CD4-positive, alpha-beta T cell treated with Interleukin-17A for 1 hour (primary cell): ENCODE measurements at places on chromosomes 5 and 9.
A peak's percentile ranks its signal among the peaks of the same experiment; 100 is the strongest.

DNA sequence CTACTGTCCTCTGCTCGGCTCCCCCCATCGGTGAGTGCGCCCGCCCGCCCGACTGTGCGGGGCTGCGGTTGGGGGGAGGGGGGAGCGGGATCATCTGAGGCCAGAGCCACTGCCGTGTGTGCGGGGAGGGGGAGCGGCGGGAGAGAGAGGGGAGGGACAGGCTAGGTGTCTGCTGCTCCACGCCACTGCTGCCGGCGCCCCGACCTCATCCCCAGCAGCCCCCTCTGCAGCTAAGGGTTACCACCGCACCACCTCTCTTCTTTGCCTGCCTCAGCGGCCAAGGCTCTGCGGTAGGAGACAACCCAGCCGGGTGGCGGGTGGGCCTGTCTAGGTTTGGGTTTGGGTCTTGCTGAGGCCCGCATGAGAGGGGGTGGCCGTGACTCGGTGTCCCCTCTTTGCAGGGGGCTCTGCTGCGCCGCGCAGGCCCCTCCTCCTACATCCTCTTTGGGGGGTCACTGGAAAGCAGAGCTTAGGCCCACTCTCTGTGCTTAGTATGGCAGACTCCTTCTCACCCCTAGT, 670 bp upstream of the PURA start:
- DNase-seq = peak; percentile 31

DNA sequence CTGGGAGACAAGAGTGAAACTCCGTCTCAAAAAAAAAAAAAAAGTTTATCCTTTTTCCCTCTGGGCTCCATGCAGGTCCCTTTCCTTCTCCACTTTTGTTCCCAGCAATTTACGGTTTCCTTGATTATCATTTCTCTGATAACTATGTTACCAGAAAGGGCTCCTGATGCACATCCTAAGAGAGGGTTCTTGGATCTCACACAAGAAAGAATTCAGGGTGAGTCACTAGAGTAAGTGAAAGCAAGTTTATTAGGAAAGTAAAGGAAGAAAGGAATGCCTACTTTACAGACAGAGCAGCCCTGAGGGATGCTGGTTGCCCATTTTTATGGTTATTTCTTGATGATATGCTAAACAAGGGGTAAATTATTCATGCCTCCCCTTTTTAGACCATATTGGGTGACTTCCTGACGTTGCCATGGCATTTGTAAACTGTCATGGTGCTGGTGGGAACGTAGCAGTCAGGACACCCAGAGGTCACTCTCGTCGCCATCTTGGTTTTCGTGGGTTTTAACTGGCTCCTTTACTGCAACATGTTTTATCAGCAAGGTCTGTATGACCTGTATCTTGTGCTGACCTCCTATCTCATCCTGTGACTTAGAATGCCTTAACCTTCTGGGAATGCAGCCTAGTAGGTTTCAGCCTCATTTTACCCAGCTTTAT, 13.5 kb upstream of the MELK start:
- DNase-seq = no peak

GRCh38 chr9:131099102-131099606, 2.8 kb downstream of the AIF1L start:
- no peak for DNase-seq

DNA sequence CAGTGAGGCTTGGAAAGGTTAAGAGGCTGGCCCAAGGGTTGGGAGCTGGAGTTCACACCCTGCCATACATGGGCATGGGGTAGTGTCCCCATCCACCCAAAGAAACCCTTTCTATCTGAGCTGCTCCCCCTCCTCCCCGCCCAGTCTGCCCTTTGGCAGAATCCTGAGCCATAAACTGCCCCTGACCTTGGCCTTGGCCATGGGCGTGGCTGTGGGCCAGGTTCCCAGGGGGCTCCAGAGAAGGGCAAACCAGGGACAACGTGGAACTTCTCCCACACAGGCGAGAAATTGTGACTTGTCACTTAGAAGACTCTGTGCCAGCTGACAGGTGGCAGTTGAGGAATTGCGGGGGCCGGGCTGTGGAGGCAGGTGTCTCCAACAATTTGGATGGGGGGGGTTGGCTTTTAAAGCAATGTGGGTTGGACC, 4.8 kb downstream of the FAM78A start:
- no peak for DNase-seq
